Activated CD4-positive, alpha-beta T cell treated with anti-CD3 and anti-CD28 coated beads for 4 hours (primary cell): ENCODE measurements at places on chromosomes 11 and 22.

GRCh38 chr11:70116386-70117065 lies 38.4 kb downstream of the ANO1 start:
- DNase-seq = no peak

DNA sequence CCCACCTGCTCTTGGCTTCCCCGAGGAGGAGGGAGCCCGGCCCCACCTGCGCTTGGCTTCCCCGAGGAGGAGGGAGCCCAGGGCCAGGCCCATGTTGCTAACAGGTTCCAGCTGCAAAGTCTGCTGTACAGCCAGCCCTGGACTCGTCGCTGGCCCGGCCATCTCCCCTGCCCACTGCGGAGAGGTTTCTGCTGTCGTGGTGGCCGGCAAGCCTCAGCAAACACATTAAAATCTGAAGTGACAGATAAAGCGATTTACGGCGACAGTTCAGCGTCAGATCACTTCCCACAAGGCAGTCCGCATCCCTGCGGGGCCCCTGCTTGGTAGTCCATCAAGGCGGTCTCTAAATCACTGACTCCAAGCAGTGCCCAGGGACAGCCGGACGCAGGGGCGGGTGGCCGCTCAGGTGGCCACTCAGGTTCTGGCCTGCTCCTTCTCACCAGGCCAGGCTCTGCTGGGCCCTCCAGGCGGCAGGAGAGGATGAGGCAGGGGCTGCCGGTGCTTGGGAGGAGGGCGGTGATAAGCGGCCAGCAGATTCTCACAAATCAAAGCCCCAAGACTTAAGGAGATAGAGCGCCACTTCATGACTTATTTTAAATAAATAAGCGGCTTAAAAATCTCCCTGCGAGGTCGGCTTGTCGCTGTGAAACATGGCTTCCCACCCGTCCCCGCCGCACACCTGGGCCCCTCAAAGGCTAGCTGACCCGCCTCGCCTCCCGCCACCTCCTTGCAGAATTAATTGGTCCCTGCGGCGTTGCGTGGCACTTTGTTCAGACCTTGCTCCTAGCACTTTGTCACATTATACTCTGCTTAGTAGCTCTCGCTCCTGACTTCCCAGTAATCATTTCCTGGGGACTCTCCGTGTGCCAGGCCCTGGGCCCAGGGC lies 21.1 kb downstream of the MACROD1 start:
- DNase-seq = no peak

GRCh38 chr11:62665599-62666258 lies 617 bp downstream of the CSKMT start:
- peak; percentile 74 for DNase-seq

GRCh38 chr11:65934014-65934413 lies 11.3 kb upstream of the TSGA10IP start:
- no peak for DNase-seq

GRCh38 chr11:118488480-118489109 lies 38.7 kb upstream of the TTC36 start:
- peak; percentile 70 for DNase-seq

DNA sequence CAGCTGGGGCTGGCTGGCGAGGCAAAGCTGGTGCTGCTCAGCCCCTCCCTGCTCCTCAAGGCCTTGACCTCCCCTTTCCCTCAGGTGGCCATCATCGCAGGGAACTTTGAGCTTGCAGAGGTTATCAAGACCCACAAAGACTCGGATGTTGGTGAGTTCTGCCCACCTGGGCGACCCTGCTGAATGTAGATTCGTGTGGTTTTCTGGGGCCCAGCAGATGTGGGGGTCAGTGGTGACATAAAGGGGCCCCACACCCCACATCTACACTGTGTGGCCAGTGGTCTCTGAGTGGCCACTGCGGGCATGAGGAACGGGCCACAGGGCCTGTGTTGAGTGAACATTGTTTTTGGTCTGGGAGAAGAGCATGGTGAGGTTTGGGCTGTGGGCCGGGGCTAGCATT lies 11.9 kb downstream of the SHANK3 start:
- no peak for DNase-seq

GRCh38 chr11:93852242-93852641 lies 1.8 kb upstream of the VSTM5 start:
- DNase-seq = no peak

DNA sequence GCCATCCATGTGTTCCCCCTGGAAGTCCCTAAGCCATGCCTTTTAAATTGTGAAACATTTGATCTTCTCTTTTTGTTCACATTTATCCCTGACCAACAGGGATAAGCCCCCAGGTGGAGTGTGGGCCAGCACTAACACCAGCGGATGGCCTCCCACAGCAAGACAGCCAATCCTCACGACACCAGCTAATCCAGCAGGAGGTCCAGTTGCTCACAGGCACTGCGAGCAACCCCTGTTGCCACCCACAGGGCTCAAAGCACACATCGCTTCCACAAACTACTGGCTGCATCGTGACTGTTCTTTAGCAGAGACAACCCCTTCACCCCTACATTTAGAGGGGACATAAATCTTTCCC lies 2.0 kb downstream of the PCSK7 start:
- no peak for DNase-seq

DNA sequence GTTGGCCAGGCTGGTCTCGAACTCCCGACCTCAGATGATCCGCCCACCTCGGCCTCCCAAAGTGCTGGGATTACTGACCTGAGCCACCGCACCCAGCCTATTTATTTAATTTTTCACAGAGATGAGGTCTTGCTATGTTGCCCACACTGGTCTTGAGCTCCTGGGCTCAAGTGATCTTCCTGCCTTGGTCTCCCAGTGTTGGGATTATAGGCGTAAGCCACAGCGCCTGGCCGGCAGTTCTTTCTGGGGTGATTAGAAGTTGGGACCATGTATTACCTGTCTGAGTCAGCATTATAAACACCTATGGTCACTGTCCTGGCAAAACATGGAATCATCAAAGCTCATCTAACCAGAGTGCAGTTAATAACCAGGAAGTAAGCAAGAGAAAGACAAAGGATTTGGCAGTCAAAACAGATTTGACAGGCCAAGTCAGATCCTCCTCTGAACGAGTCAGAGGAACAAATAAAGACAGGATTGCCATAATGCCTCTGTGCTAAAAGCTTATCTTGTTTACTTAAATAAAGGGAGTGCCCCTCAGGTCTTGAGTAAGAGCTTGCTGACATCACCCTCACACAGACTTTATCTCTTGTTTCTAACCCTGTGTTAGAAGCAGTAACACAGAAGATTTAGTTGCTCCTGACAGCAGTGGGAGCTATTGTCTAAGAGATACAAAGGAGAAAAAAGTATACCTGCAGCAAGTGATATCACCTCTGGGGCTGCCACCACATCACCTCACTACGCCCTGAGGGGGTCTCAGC lies 3.7 kb downstream of the SERPIND1 start:
- no peak for DNase-seq

DNA sequence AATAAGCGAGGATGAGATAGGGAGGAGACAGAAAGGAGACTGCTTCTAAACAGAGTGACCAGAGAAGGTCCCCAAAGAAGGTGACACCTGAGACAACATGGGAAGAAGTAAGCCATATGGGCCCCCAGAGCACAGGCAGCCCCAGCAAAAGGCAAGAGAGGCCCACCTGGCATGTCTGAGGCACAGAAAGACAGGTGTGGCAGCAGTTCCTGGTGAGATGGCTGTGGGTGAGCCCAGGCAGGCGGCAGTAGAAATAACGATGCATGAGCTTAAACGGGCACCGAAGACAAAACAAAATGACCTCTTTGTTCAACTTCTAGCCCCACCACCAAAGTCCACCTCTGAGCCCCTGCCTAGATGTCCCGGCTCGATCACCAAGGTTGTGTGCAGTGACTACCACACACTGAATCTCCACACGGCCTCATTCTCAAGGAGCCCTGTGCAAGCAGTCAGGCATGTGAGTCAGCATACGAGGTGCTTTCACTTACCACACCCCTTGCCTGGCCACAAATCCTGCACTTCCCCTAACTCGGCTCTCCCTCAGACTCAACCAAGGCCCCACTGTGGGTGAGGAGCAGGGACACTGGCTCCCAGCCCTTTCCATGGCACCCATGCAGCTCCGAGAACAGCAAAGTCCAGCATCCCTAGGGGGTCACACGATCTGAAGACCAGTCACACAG lies 77.6 kb downstream of the PACSIN2 start:
- peak; percentile 7 for DNase-seq

DNA sequence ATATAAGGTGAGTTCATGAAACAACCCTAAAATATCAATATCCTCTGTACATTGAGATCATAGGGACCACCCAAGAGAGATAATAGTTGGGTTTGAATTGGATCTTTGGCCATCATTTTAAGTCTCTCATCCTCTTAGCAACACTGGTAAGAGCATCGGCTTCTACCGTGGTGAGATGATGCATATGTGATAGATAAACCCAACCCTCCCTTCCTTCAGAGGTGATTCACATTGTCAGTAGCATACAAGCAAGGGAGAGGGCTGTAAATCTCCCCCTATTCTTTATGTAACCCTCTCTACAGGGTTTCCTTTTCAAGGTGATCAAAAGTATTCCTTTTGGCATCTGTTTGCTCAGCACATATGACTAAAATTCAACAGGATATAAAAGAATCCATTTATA lies 102.4 kb upstream of the MTMR2 start:
- no peak for DNase-seq

DNA sequence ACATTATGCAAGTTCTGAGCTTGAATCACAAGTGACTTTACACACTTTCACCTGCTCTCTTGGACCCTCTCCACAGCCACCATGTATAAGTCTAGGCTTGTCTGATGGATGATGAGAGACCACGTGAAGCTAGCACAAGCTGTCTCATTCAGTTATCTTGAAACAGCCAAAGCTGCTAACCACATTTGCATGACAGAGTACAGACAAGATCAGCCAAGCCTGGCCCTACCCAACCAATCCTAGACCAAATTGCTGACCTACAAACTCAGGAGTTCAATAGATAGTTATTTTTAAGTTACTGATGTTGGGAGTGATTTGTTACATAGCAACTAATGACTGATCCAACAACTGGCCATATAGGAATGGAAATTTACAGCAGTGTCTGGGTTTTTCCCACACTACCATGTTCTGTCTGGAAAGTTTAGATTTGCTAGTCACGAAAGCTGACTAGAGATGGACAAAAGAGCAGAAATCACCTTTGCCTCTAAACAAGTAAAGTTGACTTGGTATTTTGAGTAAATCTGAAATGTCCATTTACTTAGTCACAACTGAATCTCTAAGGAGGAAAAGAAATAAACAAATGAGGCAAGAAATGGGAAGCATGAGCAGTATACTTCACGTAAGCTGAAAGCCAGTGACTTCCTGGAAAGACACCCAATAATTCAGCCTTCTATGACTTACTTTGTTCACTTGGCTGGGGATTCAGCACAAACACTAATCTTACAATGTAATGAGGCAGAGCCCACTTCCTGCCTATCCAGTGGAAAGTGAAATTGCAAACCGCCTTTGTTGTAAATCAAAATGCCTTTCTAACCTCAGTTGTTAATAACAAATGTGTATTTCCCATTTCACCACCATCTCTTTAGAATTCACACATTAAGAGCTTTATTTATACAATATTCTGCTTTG lies 101.7 kb downstream of the FAM181B start:
- DNase-seq = no peak

DNA sequence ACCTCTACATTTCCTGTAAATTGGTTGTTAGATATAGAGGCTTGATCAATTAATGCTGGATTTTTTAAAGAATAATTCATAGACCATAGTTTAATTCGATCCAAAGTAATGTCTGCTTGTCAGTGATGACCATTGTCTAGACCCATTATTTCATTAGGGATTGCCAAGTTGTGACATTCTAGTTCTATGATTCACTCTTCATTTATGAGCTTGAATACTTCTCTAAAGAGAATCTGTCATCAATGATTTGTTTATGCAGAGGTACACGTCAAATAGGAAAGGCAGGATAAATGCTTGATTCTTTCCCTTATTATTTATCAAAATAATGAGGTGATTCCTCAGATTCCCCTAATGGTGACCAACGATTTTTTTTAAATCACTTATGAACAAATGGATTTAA lies 24.0 kb upstream of the ROBO3 start:
- DNase-seq = no peak

DNA sequence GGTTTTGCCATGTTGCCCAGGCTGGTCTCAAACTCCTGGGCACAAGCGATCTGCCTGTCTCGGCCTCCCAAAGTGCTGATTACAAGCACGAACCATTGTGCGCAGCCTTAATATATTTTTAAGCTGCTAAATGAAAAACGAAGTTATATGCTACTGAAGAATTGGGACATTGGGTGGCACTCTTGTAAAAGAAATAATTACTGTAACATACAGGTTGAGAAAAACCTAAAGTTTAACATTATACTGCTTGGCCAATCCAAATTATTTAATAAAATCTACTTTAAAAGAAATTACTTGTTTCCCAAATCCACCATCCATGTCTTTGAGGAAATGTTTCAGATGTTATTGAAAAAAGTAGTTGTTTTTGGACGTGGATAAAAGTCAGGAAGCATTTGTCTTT lies 37.9 kb upstream of the ARHGAP32 start:
- DNase-seq = no peak

GRCh38 chr11:68365943-68366435 lies 53.6 kb downstream of the LRP5 start:
- no peak for DNase-seq

DNA sequence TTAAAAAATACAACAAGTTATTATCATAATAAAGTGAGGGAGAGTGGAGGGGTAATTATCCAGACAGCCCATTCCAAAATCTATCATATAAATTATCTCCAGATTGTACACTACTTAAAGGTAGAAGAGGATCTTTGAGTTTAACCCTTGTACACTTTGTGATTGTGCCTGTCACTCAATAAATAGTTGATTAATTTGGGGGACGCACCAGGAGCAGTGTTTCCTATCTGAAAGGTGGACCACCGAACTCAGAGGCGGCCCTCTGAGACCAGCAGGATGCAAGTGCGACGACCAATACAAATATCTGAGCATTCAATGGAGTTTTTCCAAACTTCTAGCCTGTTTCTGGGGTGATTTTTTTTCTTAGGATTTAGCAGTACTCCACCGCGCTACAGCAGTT lies 1.1 kb upstream of the CECR2 start:
- no peak for DNase-seq

DNA sequence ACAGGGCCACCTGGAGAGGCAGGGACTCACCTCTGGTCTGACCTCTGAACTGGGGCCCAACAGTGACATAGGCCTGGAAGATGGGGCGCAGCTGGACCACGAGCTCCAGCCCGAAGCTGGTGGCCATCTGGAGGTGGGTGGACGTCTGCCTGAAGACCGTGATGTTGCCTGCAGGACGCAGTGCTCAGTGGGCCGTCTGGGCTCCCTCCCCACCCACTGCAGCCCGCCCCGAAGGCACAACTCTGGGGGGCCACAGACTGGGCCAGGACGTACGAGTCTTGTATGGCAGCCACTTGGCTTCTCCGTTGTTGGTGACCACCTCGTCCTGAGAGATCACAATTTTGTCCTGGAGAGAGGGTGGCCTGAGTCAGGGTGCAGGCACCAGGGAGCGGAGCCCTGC lies 7.9 kb downstream of the MUC6 start:
- DNase-seq = no peak

DNA sequence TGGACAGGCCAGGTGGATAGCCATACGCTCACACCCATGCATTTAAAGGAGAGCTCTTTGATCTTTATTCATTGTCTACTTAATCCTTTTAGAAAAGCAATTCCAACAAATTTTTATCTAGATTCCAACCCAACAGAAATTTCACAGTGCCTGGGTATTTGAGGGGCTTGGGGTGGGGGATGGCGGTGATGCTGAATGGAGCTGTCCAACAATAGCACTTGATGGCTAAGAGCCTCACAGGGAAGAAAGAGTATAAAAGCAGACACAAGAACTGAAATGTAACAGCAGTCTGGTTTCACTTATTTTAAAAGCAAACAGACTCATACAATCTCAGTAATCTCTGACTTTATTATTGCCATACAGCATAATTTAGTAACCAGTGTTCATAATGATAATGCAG lies 101.8 kb upstream of the SORL1-AS1 start:
- no peak for DNase-seq
